AG08395 (cell line): ENCODE measurements at places on chromosomes 3 and 15.

- DNase-seq = peak; percentile 92
Observed at GRCh38 chr3:184777566-184778356, 34.2 kb upstream of the VPS8 start.

DNA sequence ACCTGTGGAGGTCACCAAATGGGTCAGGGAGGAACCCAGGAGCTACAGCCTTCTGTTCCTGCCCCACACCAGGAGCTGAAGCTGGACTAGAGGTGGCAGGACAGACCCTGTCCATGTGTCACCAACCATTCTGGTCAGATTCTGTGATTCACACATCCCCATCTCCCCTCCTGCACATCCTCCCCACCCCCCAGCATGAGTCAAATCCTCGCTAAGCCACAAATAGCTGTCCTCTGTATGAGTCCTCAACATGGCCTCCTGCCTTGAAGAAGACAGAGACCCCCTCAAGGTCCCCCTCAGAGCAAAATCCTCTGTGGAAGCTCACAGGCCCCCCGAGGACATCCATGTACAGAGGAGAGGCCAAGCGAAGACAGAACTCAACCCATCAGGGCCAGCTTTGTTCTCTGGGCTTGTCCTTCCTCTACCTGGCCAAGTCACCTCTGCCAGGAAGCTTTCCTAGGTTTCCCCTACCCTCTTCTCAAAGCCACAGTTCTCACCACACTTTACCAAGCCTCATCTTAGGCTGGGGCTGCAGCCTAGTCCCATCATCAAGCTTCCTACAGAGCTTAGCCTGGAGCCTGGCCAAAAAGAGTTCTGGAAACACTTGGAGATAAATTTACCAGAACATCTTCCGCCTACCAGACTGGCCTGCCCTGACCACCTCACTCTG, 17.1 kb downstream of the CACNA2D2 start:
- peak; percentile 31 for DNase-seq

DNA sequence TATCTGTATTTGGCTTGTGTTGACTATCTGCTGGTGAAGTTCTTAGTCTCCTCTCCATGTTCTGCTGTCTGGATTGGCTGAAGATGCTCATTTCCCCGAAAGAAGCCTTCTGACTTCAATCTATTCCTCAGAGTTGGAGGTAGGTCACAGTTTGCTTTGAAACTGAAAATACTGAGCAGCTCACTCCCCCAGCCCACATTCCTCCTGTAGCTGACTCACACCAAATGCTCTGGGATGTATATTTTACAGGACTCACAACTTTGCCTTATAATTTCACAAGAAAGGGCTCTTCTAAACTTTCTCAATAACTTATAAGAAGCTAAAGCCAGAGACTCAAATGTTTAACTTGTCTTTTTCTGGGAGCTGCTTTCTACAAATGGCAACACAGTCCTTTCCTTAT, 36.3 kb upstream of the SNX4 start:
- peak; percentile 4 for DNase-seq

DNA sequence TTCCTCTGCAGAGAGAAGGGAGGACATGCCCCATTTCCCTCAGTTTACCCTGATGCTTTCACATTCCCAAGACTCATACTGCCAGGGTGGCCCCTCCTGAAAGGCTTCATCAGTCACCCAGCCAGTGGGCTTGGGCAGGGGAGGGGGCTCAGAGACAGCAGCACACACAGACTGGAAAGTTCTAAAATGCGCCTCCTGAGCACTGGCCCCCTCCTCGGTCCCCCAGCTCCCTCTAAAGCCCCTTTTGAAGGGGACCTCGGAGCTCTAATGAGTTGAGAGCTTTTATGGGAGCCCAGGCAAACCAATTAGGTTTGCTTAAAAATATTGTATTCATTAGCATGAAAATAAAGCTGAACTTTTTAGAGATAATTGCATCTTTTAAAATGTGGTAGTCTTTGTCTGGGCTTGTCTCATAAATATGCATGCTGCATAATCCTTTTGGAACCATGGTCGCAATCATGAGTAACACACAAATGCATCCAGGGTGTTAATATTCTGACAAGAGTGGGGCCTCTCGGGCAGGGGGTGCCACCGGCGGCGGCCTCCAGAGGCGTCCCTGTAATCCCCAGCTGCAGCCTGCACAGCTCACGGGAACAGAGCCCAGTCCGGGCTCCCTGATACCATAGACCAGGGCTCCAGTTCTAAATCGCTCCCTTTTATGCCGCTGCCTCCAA, 78.5 kb downstream of the RPLP1 start:
- no peak for DNase-seq

DNA sequence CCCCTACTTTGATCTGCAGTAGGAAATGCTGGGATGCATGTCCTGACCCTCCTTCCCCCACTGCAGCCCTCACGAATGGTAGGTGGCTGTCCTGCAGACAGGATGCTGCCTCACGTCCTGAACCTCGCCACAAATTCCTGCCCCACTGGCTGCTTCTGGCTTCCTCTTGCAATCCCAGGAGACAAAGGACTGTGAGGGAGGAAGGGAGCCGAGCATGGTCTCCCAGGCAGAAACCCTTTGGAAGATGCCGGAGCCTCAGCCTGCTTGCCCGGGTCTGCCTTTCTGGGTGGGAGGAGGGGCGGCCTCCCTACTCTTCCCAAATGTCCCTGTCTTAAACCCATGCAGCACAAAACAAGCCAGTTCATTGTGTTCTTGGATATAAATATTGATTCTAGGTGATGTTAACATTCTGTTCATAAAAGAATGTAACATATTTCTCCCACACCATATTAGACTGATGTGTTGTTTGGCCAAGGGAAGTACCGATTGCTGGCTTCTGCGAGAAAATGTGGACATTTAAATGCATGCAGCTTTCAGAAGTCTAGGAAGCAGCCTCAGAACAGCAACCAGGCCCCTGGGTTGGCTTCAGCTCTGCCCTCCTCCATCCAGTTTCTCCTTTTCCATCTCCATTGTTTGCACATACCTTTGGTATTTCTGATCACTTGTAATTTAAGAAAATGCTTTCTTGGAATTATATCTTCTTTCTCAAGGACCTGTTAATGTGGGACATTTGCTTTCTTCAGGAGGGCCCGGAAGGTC, 75.3 kb downstream of the HMG20A start:
- peak; percentile 18 for DNase-seq
